ENCODE measurements at places on chromosomes 5 and 9. TPM values are rescaled to one million over a fixed set of nuclear protein-coding genes. Genes with fewer than 3 reads are reported as not detected.

FBXO10 gene
- 3.4 TPM for total RNA-seq

FOXD4 gene
- 0.19 TPM for total RNA-seq

C9orf50 gene
- not detected for total RNA-seq

ANKH gene
- 177 TPM for total RNA-seq

SPINK4 gene
- total RNA-seq: 13.2 TPM

CDH18 gene
- not detected for total RNA-seq

HK3 gene
- 2.4 TPM for total RNA-seq

C1QTNF2 gene
- total RNA-seq: 0.89 TPM

- DNase-seq: no peak
These were observed 3.1 kb upstream of the RAB3C start for GRCh38 chr5:58579781-58580180.

- DNase-seq: no peak
These were observed 17.1 kb downstream of the IER5L start for GRCh38 chr9:129160712-129161533.

DNA sequence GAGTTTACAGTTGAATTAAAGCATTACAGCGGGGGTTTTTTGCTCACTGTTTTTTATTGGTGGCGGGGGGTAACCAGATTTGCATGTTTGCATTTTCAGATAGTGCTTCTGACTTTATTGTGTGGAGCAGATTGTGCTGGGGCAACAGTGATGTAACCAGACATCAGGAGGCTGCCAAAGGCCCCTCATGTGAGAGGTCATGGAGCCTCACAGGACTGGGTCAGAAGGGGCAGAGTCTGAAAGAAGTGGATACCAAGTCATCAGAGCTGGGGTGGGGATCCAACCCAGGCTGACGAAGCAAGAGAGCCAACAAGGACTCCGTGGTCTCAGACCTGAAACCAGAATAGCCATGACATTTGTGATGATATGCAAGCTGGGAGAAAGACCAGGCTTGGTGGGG, 259.4 kb upstream of the TAS2R1 start:
- DNase-seq: no peak

DNA sequence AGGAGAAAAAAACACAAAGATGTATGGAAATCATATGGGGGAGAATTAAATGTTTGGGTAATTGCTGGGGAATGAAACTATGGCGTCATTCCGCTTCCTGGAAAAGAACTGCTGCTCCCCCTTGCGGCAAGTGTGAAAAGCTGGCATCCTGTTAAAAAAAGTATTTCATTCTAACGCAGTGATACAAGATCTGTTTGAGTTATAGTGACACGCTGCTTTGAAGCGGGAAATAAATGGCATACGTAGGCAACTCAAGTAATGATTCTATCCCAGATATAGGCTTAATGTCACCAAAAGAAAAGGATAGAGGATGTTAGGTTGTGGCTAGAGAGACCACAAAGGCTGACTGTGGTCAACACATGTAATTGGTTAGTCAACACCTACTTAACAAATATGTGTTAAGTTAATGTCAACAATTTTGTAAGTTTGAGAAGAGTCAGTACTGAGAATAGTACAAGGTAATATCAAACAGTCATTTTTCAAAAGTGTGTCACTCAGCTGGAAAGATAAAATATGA, 70.2 kb upstream of the ALDH1A1 start:
- DNase-seq: no peak

DNA sequence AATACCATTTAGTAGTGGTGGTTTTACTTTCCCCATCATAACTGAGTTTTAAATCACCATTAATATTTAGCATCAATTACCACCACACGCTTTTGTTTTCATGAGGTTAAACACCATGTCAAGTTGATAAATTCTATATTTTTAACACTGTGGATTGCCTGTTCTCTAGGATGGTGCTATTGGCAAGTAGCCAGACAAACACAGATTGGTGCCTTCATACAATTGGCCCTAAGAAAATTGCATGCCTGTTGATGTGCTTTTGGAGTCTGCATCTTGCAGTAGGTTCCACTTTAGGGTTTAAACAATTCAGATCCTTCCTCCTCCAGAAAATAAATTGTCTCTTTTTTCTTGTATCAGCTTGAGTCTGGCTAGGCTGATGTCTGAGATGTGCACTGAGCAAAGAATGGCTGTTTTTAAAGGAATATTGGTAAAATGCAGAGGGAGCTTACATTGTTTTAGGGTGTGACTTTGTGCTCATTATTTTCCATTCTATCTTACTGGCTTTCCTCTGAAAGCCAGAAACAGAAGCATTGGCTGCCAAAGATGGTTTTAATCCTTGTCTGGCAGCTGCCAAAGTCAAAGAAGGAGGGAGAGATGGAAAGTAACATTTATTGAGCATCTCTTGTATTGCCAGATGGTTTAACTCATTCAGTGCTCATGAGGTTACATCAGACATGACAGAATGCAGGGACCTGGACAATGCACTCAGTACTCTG, 19.6 kb upstream of the MAN2A1 start:
- no peak for DNase-seq

DNA sequence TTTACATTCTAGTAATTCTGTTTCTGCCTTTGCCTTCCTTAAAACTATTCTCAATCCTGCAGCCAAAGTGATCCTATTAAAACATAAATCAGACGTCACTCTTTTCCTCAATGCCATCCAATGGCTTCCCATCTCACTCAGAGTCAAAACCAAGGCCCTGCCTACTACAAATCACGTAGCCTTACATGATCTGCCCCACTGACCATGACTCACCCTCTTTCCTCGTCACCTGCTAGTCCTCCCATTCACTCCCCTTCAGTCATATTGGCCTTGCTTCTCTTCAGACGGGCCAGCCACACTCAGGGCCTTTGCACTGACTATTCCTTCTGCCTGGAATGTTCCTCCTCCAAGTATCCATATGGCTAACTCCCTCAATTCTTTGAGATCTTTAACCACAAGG, 39.0 kb upstream of the DMXL1 start:
- DNase-seq: no peak

DNA sequence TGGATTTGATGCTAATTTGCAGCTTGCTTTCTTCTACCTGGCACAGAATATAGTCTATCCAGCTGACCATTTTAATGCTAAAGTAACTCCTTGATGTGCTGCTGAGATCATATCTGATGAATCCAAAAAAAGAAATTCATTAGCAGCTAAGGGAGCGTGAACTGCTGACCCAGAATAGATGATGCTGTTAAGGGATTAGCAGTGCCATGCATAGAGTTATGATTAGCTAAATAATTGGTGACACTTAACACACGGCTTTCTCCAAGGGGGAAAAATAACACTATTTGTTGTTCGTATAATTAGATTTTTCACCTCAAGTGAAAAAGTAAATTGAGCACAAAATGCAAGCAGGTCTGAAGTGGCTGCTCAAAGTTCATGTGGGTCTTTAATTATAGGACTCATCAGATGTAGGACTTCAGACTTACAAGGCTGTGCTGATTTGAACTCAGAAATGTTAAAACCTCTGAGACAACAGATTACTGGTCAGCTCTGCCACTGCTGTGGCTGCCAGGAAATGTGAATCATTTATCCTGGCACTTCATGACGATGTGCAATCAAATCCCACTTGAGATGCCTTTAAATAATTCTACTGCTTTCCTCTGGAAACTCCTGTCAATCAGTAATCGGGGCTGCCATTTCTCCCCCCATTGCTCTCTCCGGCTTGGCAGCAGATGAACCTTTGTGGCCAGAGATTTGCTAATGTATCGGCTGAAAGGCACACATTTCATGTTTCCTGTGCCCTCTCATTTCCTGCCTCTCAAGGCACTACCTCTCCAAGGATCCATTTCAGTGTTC, 291.6 kb upstream of the C9orf72 start:
- no peak for DNase-seq

DNA sequence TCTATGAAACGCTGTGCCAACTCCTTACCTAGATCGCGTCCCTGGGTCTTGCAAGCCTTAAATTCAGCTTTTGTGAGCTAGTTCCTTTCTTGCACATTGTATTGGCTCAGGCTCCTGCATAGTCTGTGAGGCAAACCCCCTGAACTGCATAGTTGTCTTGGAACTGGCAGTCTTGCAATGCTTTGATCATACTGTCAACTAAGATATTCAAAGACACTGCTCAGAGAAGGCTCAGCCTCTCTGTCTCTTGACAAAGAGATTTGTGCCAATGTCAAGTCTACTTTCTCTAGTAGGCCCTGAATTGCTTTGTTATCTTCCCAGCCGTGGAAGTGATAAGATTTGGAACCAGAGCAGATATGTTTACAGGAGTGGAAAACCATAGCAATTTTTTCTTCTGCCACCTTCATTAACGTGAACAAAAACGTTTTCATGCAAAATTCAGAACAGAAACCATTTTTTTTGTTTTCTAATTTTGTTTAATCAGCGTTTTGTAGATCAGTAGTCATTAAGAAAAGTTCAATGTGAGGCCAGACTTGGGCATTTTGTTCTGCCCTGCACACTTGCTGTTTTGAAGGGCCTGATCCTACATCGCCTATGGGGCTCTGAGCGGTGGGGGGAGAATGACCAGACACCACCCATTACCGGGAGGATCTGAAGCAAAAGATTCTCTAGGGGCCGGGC, 27.6 kb upstream of the ENTREP1 start:
- DNase-seq: no peak

DNA sequence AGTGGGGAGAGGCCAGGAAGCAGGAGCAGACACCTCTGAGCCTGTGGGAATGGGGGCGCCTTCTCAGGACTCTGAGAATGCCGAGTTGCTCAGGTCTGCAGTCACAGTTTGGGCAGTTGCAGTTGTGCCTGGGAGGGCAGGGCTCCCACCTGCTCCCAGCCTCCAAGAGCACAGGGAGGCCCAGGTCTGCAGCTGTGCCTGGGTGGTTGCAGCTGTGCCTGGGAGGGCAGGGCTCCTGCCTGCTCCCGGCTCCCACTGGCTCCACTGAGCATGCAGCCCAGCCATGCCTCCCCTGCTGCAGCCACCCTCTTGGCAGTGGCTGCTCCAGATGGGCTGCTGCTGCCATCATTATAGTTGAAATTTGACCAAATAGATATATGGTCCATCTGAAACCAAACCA, 1062.8 kb upstream of the ACO1 start:
- DNase-seq: peak; percentile 37
